ENCODE measurements at places on chromosomes 13 and 19.

DNA sequence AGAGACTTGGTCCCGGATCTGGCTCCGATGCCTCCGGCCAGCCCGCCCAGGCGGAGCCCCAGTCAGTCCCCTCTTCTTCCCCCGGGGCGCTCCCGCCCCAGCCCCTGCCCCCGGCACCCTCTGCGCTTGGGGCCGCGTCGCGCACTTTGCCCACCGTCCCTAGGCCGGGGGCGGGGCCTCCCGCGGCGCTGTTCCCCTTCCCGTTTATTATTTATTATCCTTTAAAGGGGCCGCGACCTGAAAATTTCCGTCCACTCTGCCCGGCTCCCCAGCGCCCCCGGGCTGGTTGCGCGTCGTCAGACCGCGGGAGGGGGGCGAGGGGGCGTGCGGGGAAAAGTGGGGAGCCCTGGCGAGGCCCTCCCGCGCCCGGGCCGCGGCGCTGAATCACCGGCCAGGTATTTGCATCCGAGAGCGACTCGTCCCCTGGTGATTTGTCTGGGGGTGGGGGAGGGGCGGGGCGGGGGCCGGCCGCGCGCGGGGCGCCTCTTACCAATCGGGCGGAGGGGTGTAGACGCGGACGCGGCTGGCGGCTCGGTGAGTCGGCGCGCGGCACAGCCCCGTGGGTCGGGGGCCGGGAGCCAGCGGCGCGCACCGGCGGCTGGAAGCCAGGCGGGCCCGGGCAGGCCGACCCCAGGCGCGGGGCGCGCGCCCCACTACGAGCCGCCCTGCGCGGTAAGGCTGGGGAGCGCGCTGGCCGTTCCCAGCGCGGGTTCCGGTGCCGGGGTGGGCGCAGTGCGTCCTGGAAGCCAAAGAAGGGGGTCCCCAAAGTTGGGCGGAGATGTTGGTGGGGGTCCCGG, at the start of gene ARID3A:
TSS of gene ARID3A (plus strand) at position 510 of the 797 bp plus-strand sequence. CDS start 3,494 bp downstream, outside the sequence.
- DNase-seq, result peak; percentile 64

DNA sequence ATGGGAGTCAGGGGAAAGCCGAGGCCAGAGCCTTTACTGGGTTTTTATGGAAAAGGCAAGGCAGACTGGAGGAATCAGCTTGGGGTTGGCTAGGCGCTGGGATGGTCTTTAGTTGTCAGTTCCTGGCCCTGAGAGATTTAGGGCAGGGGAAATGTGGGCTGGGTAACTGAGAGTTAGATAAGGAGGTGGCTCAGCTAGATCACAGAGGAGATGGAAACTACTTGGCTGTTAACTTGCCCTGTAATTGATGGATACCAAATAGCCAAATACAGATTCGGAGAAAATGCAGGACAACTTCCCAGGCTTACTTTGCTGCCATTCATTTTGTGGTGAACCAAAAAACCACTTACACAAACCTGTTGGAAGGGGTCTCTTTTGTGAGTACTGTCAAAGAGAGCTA, 54.0 kb downstream of the LRCH1 start:
- no peak for DNase-seq

DNA sequence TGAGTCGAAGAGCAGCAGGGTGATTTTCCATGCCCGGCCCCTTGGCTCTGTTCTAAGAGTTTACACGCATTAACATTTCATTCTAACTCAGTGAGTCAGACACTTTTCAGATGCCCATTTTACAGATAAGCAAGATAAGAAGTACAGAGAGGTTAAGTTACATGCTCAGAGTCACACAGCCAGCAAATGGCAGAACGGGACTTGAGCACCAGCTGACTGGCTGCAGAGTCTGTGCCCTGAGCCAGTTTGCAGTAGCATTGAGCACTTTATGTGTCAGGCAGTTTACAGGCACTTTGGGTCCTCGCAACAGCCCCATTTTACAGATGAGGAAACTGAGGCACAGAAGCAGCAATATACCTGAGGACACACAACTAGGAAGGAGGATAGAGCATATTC, 19.0 kb downstream of the CCDC8 start:
- DNase-seq, result no peak

DNA sequence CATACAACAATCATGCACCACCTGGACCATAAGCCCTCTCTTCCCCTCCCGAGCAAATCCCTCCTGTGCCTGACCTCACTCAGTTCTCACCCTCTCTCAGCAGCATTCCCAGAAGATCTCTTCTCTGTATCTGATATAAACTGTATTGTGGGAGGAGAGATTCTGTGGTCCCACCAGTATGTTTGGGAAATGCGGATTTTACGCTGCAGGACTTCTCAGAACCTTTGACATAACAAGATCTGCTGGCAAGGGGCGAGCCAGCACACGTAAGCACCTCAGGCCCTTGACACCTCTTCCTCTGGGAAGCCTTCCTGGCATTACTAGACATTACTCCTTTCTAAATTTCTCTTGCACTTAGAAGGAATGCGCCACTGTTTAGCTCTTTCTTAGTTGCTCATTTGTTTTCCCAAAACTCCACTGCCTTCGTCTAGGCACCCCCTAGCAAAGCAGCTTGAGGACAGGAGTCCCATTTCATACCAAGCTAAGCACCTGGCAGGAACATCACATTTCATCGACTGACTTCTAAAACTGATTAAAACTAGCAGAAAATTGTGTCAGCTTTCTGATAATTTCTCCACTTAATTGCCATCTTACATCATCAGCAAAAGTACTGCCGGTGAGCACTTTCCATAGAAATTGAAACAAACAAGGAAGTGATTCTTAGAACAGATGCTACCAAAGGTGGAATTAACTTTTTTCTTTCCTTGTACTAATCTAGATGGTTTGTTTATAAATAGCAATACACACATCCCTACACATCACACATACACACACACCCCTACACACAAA, 63.2 kb downstream of the CCDC70 start:
- DNase-seq, result no peak

- DNase-seq, result no peak
These were observed 82.8 kb upstream of the MRI1 start for GRCh38 chr19:13681509-13681908.

DNA sequence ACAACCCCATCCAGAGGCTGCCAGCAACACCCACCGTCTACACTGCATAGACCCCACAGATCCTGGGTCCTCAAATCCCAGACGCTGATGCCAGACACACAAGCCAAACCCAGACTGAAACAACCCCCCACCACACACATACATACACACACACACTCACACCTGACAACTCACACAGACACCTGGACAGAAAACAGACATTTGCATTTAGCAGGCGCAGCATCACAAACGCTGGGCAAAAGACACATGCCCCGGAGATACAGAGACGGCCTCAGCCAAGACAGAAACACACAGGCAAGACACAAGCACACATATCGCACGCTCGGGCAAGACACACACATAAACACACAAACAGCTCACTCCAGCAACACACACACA, 1.3 kb downstream of the BBC3 start:
- DNase-seq, result no peak

DNA sequence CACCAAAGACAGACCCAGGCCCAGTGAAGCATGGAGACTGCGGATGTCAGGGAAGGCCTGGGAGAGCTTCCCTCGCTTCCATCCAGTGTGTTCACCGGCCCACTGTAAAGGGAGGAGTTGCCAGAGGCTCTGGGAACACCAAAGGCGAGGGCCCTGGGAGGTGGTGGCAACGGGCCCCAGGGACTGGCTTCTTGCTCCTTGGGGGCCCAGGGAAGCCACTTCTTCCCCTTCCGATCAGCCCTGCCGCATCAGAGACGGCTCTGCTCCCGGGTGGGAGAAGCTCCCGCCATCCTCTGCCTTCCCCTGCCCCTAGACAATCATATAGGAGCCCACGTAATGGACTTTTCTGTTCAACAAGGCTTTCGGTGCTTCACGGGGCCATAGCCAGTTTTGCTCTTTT, 83.4 kb upstream of the GPR183 start:
- DNase-seq, result no peak

DNA sequence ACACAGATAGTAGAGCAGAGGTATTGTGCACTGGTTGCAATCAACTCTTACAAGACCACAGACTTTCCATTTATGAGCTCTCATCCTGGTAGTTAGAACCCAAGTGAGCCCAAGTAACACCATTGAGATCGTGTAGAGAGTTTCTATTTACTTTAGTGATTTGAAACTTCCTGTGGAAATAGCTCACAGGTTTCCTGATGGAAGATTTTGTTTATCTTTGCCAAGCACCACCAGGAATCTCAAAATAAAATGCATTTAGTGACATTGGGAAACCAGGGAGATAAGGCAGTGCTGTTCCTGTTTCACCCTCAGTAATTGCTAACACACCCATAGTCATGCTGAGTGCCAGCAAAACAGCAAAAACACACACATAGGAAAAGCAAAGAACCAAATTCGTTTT, 102.5 kb downstream of the FLT1 start:
- no peak for DNase-seq

GRCh38 chr19:9729162-9729561, 39.4 kb downstream of the ZNF846 start:
- no peak for DNase-seq

- no peak for DNase-seq
These were observed 1.7 kb downstream of the TBXA2R start for GRCh38 chr19:3604987-3605343.
